ENCODE measurements at places on chromosomes 2 and 18. TPM values are rescaled to one million over a fixed set of nuclear protein-coding genes. Genes with fewer than 3 reads are reported as not detected.

- DNase-seq, result no peak
Observed at GRCh38 chr2:80026040-80026729, 278.4 kb downstream of the LRRTM1 start.

- no peak for DNase-seq
Observed at GRCh38 chr2:157476953-157477709, 33.2 kb upstream of the CYTIP start.

DNA sequence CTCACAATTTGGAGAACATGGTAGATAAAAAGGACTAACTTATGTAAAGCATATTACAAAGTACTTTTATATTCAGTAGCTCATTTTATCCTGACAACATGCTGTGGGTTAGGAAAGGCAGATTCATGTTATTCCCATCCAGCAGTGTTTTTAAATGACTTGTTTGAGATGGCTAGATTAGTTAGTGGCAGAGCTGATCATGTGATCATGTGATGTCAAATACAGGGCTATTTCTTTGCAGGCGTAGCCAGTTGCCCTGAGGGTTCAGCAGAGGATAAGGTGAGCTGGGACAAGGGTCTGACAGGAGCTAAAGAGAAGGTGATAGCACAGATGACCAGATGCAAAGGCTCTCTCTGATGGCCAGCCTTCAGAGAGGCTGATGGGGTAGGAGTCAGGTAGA lies 97.8 kb downstream of the ADD2 start:
- DNase-seq, result no peak

DNA sequence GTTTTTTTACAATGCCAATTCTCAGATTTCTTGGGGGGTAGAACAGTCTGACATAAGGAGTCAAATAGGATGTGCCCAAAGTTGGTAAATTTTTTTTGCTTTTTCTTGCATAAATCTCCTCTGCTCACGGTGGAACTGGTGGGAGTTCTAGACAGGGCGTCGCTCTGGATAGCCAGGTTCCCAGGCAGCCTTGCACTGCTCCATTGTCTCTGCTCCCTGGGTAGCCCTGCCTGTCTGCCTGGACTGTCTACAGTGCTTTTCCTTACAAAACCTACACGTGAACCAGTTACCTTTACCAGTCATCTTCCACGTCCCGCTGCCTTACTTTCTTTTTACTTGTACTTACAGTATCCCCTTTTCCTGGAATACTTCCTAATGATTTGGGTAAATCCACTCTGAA lies 117.1 kb downstream of the ZNF407 start:
- peak; percentile 70 for DNase-seq

The SERPINB10 gene
- not detected for total RNA-seq

The AFF3 gene
- total RNA-seq, result 0.62 TPM

- DNase-seq, result no peak
Observed at GRCh38 chr18:34841891-34842290, 131.8 kb downstream of the DTNA start.

The HPCAL1 gene
- 8.1 TPM for total RNA-seq

DNA sequence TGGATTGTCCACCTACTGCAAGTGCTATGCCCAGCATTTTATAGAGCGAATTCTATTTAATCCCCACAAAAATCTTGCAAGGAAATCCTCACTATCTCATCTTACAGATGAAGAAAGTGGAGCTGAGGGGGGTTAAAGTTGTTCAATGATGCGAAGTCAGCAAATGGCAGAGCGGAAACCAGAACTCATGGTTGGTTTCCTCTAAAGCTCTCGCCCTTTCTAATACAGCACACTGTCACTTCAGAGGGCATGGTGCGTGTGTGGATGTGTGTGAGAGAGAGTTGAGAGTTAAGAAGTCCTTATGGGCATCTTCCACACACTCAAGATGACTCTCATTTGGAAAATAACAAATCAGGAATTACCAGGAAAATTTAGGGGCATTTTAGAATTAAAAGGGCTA lies 78.4 kb downstream of the TGFA start:
- no peak for DNase-seq

DNA sequence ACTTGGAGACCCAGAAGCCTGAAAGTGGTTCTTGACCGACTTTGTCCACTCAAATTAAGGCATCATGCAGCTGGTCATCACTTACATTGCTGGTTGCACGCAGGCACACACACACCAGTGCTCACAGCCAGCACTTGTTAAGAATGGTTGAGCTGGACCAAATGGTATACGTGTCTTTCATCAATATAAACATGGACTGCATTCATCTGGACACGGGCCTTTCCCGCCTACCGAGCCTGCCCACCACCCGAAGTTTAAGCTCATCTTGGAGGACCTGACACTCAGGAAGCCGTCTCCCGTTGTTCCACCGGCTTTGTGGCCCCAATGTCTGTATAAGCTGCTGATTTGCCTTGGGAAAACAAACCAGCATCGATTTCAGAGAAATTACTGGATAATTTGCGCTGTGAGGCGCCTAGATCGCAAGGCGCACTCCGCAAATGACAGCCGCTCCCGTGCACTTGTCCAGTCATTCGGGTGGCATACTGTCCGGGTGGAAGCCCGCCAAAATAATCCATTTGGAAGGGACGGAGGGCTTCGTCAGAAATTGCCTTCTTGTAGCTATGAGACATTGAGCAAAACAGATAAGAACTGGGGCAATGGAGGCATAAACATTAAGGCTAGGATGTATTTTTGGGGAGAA lies 40.1 kb upstream of the AKAIN1 start:
- no peak for DNase-seq

DNA sequence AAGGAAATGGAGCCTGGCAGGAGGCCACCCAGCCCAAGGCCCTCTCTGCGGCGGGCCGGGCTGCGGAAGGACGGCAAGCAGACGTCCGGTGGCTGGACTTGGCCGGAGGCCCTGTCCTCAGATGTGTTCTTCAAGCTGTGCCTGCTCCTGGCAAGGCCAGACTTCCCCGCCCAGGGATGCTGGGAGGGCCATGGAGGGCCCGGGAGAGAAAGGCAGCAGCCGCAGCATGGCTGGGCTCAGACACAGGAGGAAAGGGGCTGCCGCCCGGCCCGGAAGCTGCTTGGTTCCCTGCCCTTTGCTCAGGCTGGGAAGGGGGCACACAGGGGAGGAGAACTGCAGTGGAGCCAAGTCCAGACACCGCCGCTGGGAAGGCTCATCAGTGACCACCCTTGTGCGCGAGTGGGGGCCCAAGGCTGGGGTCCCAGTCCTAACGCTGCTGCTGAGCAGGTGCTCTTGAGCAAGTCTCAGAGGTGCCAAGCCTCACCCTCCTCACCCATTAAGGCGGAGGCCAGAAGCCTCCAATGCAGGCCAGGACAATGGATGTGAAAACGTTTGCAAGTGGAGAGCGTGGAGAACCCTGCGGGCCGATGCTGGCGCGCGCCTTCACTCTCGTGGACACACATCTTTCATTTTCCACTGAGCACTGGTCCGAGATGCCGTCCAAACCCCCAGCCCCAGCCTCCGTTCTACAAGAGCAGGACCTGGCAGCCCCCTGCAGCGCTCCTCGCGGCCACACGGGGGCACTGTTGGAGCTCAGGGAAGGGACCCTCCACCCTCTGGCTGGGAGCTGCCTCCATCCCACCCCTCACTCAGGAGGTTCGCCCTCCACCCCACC lies 7.9 kb downstream of the CROCC2 start:
- DNase-seq, result peak; percentile 95

- DNase-seq, result no peak
Observed at GRCh38 chr2:178859730-178860129, 52.5 kb upstream of the TTN start.
